Glomerular endothelial cell (primary cell): ENCODE measurements at places on chromosomes 3 and 15.

- DNase-seq: no peak
These were observed 121.6 kb upstream of the GRM7 start for GRCh38 chr3:6739288-6739687.

DNA sequence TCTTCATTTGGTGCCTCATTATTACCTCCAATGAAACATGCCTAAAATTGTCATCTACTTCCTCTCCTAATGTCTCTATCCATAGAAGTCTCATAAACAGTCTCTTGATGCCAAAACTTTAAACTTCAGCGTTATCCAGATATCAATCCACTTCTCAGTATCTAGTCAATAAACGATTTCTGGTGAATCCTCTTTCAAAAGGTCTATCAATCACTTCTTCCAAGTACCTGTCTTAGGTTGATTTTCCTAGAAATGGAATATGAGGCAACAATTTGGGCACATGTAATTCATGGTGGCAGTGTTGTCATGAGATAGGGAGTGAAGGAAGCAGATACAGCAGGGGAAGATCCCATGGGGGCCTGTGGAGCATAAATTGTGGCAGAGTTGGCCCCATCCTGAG, 348.5 kb upstream of the POU1F1 start:
- no peak for DNase-seq

GRCh38 chr3:61315871-61316270, 64.6 kb upstream of the FHIT start:
- no peak for DNase-seq

- no peak for DNase-seq
These were observed 353.7 kb downstream of the CNTN6 start for GRCh38 chr3:1446531-1446930.

DNA sequence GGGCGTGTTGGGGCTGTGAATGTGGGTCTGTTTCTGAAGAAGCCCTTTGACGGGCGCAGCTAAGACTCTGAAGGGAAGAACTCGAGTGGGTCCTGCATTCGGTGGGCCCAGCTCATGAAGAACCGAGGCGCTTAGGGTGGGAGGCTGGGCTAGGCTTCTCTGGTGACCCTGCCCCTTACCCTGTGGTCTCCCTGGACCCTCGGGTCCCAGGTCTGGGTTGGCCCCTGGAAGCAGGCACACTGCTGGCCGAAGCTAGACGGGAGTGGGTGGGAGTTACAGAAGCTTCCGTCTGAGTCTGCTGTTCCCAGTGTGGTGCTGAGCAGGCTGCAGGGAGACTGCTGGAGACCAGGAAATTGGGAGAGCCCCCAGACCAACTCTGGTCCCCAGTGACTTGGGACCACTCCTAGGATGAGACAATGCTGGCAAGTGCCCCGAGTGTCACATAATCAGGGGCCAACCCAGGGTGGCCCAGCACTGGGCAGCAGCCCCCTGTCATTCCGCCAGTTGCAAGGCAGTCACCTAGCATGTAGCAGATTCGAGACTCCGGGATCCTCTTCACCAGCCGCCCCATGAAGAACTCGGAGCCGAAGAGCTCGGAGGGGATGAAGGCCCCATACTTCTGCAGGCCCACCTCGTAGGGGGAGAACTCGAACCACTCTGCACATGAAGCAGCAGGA, 16.7 kb upstream of the EHD4 start:
- DNase-seq: no peak

- DNase-seq: no peak
These were observed 110.3 kb downstream of the FRMD5 start for GRCh38 chr15:44084770-44085169.

- no peak for DNase-seq
These were observed 54.3 kb upstream of the ACP3 start for GRCh38 chr3:132262956-132263355.

- no peak for DNase-seq
These were observed 659.9 kb downstream of the SI start for GRCh38 chr3:164418414-164418813.

DNA sequence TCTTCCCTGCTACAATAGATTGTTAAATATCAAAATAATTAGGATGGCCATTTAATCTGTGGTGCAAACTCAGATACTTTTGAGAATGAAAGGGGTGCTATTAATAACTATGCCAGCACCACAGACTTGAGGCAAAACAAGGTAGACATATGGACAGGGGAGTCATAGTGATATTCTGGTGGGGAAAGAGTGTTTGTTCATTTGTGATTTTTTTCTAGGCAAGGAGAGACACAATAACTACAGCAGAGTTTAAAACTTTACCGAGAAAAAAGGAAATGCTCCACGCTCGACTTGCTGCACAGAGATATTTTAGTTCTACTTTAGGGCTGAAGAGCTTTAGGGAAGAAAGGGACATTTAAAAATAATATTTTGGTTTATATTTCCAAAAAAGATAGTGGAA, 611.2 kb upstream of the GRM7 start:
- DNase-seq: no peak

DNA sequence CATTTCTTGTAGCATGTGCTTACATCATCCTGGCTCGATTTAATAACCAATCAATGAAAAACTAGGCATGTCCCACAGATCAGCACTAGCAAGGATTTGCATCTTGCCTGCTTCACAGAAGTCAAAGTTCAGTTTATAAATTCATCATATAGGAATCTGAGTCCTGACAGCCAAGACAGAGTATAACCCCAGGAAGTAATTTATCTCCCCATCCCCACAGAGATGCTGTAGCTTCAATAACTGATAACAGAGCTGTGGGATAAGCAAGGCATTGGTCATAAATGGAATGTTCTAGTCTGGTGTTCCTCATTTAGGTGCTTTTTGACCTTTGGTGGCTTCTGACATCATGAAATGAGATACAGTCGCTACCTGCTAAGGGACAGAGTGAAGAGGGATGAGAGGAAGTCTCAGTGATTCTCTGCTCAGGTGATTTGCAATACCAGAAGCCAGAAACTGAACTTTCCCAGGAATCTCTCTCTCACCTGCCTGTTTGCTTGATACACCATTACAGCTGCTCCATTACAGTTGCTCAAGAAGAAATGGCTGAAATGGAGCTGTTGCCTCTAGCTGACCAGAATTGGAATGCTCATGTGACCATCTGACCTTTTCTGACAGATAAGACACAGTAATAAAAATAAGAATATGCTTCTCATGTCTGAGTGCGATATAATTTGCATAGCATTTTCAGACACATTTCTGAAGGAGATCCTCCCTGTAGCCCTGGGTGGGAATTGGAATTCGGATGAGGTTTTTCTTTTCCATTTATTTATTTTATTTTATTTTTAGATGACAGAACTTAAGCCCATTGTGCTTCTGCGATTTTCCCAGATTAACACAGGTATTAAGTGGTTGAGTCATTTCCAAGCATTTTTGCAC, 217.1 kb upstream of the KCNMB2 start:
- no peak for DNase-seq

GRCh38 chr3:75089841-75090240, 475.4 kb upstream of the CNTN3 start:
- no peak for DNase-seq

DNA sequence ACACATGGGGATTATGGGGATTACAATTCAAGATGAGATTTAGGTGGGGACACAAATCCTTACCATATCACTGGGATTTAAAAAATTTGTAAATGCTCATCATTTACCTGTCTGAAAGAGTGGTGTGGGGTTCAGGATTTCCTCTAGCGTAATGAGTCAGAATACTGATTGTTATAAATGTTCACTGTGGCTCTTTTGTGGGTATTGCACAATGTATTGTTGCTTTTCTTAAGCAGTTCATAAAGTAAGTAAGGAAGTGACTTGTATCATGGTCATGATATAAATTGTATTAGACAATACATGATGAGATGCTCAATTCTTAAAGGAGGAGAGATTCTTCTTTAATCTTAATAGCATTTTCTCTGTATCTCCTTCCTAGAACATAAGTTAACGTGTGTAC, 262.1 kb downstream of the CNTN4 start:
- DNase-seq: no peak

DNA sequence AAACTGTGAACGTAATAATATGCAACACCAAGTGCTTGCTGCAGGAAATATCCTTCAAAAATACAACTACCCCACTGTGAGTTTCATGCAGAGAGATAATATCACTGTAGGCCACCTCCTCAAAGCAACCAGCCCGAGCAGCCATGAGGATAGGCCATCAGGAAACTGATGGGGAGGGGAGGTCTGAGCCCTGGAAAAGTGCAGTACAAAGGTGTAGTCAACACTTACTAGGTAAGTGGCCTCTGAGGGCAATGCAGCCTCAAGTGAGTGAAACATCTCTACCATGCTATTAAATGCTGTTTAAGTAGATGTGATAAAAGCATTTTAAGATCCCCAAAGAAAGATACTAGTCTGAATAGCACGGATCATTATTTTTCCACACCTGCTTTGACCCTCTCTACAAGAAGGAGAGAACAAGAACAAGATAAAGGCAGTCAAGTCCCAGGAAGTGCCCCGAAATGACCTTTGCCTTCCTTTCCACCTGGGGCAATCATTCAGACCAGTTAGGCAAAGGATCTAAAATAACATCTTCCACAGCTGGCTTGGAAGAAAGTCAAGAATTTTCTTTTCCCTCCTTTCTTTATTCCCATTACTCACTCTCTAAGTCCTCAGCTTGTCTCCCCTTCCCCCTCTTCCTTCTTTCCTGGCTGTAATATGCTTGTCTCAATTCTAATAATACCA, 62.8 kb downstream of the FMN1 start:
- DNase-seq: no peak

DNA sequence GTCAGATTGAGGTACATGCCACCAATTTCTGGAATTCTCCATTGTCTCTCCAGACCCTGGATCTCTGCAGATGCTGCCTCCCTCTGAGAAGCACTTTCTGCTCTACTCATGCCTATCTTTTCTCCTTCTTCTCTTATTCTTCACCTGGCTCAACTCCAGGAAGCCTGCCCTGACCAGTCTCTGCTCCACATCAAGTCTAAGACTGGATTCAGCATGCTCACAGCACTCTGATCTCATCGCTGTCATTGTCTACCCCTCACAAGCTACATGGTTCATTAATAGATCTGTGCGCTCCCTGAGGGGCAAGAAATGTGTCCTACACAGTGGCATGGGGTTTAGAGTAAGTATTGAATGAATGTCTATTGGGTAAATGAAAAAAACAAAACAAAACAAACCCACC, 38.7 kb downstream of the CCR4 start:
- no peak for DNase-seq

GRCh38 chr3:17742880-17743657, 638 bp upstream of the TBC1D5 start:
- peak; percentile 65 for DNase-seq

DNA sequence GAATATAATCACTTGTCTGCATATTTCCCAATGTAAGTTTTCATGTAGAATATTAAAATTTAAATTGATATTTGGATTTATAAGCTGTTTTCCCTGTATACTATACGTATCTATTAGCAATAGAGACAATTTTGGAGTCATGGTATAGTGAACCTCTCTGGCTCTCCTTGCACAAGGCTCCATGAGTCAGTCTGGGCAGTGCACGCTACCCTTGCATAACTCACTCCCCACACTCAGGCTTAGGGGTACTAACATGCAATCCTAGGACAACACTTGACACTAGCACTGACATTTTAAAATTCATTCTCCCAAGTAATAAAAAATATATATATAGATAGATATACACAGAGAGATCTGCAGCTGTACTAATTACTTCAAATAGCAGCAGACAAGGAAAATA, 39.2 kb downstream of the SLC24A1 start:
- no peak for DNase-seq

GRCh38 chr3:104586344-104586743, 780.4 kb upstream of the ALCAM start:
- no peak for DNase-seq

DNA sequence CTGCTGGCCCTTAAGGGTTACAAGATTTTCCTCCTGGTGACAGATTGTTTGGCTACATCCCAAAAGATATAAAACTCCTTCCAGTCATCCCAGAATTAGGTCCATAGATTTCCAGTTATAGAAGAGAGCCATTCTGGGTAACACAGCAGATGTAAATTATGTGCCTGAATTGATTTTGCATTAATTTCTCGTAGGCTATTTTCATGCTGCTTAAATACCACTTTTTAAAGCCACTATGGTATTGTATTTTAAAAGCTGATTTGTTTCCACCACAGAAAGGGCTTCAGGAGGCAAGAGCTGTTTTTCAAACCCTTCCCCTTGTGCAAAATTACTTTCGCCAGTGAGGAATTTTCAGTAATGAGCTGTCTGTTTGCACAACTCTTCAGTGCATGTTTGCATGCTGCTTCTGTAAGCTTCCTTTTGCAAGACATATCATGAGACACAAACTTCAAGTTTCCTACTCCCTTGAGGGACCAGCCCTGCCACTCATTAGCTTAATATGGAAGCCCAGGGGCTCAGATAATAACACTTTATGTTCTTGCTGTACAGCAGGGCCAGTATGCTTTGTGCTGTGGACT, 105.4 kb upstream of the TNIK start:
- no peak for DNase-seq

GRCh38 chr15:58522391-58522790, 90.6 kb downstream of the LIPC start:
- no peak for DNase-seq

DNA sequence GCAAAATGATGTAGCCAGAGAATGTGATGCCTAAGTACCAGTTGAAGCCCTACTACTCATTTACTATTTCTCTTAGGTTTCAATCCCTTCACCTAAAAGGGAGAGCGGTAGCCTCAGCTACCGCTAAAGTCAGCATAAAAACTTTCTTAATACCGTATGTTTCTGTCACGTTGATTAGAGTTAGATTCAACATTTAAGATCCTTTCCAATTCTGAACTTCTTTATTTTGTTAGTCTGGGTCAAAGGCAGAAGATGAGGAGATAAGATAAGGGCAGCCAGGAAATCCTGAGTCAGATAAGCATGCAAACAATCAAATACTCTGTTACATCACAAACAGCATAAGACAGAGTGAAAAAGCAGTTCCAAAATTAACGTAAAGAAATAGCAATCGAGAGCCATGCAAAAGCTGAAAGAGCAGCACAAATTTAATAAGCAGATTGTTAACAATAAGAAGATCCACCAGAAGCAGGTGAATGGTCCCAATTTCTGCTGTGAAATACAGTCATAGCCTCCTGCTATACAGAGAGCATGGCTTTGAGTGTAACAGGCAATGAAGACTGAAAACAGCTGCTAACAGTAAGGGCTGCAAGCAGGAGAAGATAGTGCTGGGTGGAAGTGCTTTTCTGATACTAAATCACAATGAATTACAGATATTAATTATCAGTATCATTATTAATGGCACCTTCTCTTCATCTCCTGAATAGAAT, 3.0 kb downstream of the TMEM207 start:
- no peak for DNase-seq

GRCh38 chr15:31953478-31953877, 76.8 kb upstream of the CHRNA7 start:
- DNase-seq: no peak

DNA sequence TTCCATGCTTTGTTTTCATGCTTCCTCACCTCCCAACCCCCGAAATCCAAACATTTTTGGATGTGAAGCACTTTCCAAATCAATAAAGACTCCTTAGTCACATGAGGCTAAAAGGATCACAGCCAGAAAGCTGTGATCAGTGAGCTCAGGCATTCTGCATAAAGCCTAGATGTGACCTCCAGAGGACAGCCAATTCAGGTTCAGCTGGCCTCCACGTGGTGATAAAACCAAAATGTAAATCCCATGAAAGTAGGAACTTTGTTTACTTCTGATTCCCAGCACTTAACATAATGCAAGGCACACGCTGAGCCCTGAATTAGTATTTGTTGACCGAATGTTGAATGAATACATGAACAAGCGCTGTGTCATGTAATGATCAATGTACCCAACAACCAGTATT, 249.5 kb upstream of the EOMES start:
- no peak for DNase-seq
